Natural killer cell (primary cell): ENCODE measurements at places on chromosomes 11 and 22.

DNA sequence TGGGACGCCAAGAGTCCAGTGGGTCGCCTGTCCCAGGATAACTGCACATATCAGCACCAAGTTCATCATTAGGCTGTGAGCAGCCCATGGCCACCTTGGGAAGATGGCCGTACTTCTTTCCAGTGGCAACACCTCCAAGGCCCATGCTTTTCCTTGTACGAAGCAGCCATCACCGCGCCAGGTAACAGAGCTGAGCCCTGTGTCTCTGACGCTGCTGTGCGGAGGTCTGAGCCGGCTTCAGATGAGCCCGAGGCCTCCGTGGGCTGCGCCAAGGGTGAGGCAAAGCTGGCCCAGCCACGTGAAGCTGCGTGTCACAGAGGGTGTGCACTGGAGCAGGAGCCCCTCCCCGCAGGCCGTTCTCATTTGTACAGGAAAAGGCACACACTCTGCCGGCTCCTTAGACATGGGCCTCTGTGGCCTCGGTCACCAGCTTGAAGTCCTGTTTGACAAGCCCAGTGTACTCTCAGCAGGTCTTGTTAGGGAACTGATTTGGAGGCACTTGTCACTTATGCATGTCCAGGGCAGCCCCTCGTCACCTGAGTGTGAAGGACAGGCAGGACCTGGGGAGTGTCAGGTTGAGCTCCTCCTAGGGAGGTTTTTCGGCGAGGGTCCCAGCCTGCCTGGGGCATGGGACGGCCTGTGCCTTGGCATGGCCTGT, 401.5 kb downstream of the TBC1D22A start:
- H3K27me3 ChIP-seq = no peaks in the 10 kb centered on the region
- H3K4me1 ChIP-seq = no peaks in the 10 kb centered on the region
- H3K27ac ChIP-seq = no peak overlapping the region
- DNase-seq = no peak
- H3K36me3 ChIP-seq = peaks cover 3% of the 10 kb centered on the region
- H3K4me3 ChIP-seq = no peak overlapping the region

DNA sequence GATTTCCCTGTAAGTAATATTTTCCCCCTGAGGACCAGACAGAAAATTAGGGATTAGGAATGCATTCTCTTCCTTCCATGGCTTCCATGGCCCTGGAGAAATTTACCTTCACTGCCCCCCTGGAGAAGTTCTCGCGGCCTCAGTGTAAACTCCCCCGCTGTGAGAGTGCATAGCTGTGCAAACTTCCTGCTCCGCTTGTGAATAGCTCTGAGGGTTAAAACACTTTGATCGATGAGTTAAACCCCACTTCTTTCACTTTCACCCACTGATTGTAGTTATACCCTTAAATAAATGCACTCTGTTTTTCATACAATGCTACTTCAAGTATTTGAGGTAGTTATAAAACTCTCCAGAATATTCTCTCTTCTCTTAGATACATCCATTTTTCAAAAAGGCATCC, 190.8 kb downstream of the DSCAML1 start:
- DNase-seq = no peak
- H3K4me3 ChIP-seq = no peak overlapping the region
- H3K4me1 ChIP-seq = no peaks in the 10 kb centered on the region
- no peaks in the 10 kb centered on the region for H3K36me3 ChIP-seq
- no peak overlapping the region for H3K27ac ChIP-seq

DNA sequence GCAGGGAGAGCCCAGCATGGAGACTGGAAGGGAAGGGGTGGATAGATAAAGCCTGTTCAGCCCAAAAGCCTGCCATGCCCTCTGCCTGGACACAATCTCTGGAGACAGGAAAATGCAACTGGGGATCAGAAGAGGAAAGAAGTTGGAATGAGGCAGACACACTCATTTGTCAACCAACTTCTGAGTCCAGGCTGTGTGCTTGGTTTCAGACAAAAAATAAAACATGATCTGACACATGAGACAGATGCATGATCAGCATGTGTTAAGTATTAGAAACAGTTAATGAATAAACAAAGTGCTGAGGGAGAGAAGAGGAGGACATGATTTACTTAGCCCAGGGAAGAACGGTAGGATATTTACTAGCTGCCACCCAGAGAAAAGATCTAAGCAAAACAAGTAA, 839 bp downstream of the LRRN4CL start:
- H3K27ac ChIP-seq = no peak overlapping the region
- H3K4me1 ChIP-seq = no peaks in the 10 kb centered on the region
- H3K27me3 ChIP-seq = peaks cover 6% of the 10 kb centered on the region

- DNase-seq = no peak
- H3K4me1 ChIP-seq = no peaks in the 10 kb centered on the region
- H3K36me3 ChIP-seq = no peaks in the 10 kb centered on the region
- no peaks in the 10 kb centered on the region for H3K27me3 ChIP-seq
Measured at GRCh38 chr11:81496601-81497000, 1237.1 kb downstream of the FAM181B start.

- H3K4me1 ChIP-seq = no peaks in the 10 kb centered on the region
- no peaks in the 10 kb centered on the region for H3K36me3 ChIP-seq
- no peak overlapping the region for H3K4me3 ChIP-seq
- H3K27me3 ChIP-seq = no peaks in the 10 kb centered on the region
- H3K27ac ChIP-seq = no peak overlapping the region
Measured at GRCh38 chr11:69467196-69467595, 14.3 kb upstream of the LINC01488 start.

GRCh38 chr11:66189031-66189745, 79.3 kb upstream of the RAB1B start:
- no peak overlapping the region for H3K4me3 ChIP-seq
- no peak overlapping the region for H3K27ac ChIP-seq

DNA sequence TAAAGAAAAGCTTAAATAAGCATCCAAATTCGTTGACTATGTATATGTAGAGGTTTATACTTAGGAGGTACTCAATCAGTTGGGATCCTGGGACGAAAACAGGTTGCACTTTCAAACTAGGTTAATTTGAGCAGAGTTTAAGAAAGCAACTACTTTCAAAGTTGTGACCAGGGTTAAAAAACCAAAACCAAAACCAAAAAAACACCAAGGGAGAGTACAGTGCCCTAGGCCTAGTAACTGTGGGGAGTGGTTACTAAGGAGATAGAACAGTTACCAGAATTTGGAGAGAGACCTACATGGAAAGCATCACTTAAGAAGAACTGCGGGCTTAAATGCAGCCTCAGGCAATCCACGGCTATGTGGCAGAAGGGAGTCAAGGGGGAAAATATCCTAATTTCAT, 148.3 kb downstream of the JRKL start:
- DNase-seq = no peak
- H3K27ac ChIP-seq = no peak overlapping the region
- no peaks in the 10 kb centered on the region for H3K27me3 ChIP-seq
- H3K4me1 ChIP-seq = no peaks in the 10 kb centered on the region

- no peaks in the 10 kb centered on the region for H3K36me3 ChIP-seq
- no peaks in the 10 kb centered on the region for H3K4me1 ChIP-seq
- no peak overlapping the region for H3K4me3 ChIP-seq
- no peaks in the 10 kb centered on the region for H3K27me3 ChIP-seq
Measured at GRCh38 chr11:2036863-2037486, 39.3 kb upstream of the H19 start.

GRCh38 chr22:29641042-29641699, 37.7 kb downstream of the NF2 start:
- H3K4me1 ChIP-seq = peaks cover 17% of the 10 kb centered on the region
- no peaks in the 10 kb centered on the region for H3K27me3 ChIP-seq
- H3K27ac ChIP-seq = no peak overlapping the region
- DNase-seq = no peak
- peaks cover 11% of the 10 kb centered on the region for H3K36me3 ChIP-seq

GRCh38 chr11:123235117-123235655, 40.1 kb upstream of the CLMP start:
- peaks cover 12% of the 10 kb centered on the region for H3K4me1 ChIP-seq
- no peaks in the 10 kb centered on the region for H3K36me3 ChIP-seq
- H3K4me3 ChIP-seq = no peak overlapping the region
- H3K27ac ChIP-seq = no peak overlapping the region

DNA sequence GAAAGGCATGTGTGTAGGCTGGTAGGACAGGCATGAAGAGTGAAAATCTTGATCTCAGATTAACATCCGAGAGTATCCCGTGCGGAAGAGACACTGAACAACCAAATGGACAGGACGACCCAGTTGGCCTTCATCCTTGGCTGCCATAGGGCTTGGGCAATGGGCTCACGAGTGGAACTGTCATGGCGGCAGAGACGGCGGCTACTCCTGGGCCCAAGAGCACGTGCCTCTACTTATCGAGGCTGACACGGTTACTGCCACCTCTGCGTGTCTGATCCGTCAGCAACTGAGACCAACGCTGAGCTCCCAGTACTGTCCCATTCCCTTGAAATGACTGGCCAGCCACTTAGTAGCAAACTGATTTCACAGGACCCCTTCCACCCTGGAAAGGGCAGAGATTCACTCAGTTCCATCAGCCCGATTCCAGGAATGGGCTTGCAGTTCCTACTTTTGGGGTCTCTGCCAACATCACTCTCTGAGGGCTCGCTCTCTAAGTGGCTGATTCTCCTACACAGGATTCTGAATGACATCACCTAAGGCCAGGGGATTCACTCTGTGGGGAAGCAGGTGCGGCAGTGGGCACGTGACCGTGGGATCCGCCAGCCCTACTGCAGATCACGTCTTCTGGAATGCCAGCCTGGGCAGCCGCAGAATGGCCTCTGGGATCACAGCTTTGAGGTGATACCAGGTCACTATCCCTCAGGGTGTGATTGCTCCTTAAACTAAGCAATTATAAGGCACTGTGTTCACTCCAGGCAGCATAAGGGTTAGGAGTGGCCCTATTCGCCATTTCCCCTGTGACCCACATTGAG, 97.8 kb downstream of the RPS6KA4 start:
- no peak overlapping the region for H3K4me3 ChIP-seq
- DNase-seq = no peak
- no peaks in the 10 kb centered on the region for H3K27me3 ChIP-seq
- no peak overlapping the region for H3K27ac ChIP-seq

GRCh38 chr11:42170601-42171000, 711.1 kb upstream of the LRRC4C start:
- DNase-seq = no peak
- H3K36me3 ChIP-seq = no peaks in the 10 kb centered on the region

DNA sequence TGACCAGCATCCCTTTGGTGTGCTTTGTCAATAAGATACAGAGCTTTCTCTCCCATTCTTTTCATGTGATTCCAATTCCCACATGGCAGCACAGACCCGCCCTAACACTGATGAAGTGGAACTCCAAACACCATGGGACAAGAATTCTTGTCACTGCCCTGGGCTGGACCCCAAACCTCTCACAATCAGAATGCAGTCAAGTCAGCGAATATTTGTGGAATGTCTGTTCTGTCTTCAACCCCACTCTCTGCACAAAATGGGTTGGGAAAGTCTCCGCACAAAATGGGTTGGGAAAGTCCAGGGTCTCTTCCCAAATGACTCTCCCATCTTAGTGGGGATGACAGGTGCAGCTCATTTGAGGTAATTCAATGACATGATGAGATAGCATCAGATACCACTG, 138.9 kb upstream of the TEAD1 start:
- H3K27me3 ChIP-seq = no peaks in the 10 kb centered on the region
- H3K27ac ChIP-seq = no peak overlapping the region
- H3K36me3 ChIP-seq = no peaks in the 10 kb centered on the region
- no peak for DNase-seq

GRCh38 chr11:62909107-62909894, 11.9 kb downstream of the CHRM1 start:
- H3K27me3 ChIP-seq = no peaks in the 10 kb centered on the region
- H3K4me1 ChIP-seq = no peaks in the 10 kb centered on the region
- H3K4me3 ChIP-seq = no peak overlapping the region
- H3K36me3 ChIP-seq = no peaks in the 10 kb centered on the region

DNA sequence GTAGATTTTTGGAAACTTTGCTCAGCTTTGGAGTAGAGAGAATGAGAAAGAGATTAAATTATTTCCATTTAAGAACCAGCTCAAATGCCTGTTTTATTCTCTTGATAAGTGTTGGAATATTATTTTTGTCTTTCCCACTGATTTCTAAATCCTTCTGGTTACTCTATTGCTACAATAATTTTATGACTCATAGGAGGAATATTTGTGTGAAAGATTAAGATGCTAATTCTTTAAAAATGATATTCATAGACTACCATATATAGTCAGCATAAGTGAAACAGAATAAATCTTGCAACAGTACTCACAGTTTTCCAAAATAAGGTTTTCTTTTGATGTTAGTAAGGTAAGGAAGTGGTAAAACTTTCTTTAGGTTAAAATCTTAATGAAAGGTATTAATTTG, 60.9 kb downstream of the YAP1 start:
- no peak overlapping the region for H3K4me3 ChIP-seq
- no peaks in the 10 kb centered on the region for H3K4me1 ChIP-seq
- no peaks in the 10 kb centered on the region for H3K27me3 ChIP-seq
- H3K36me3 ChIP-seq = no peaks in the 10 kb centered on the region
- no peak overlapping the region for H3K27ac ChIP-seq

- H3K27me3 ChIP-seq = no peaks in the 10 kb centered on the region
- H3K4me1 ChIP-seq = no peaks in the 10 kb centered on the region
- no peak overlapping the region for H3K4me3 ChIP-seq
- H3K36me3 ChIP-seq = no peaks in the 10 kb centered on the region
- DNase-seq = no peak
Measured at GRCh38 chr11:96051820-96052219, 127.9 kb upstream of the MTMR2 start.

DNA sequence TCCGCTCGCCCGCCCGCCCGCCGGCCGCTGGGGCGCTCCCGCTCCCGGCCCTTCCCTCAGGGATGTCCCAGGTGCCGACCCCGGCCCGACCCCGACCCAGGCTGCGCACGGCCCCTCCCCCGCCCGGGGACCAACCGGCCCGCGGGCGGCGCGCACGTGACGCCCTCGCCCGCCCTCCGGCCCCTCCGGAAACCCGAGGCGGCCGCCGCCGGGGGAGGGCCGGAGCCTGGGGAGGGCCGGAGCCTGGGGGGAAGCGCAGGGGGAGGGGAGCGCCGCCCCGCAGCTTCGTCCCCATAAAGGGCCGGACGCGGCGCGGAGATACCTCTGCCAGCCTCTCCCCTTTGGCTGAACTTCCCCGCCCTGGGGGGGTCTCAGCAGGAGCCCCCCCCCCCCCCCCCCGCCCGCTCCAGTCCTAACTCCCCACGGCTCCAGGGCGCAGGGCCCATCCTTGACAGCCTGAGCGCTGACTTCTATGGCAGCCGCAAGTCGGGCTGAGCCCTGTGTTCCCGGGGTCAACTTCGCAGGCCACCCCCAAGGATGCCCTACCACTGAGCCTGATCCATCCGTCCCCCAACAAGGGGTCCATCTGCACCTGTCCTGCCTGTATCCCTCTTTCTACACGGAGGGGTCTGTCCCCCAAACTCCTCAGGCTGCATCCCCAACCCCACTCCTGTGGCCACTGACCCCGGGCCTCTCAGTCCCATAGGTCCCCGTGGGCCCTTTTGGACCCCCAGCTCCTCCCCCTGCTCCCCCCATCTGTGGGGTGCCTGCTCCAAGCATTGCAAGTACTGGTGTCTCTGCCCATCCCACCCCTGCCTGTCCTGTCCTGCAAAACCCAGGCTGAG, at the start of gene MAPK12:
Gene MAPK12 (minus strand): TSS at position 69 of the 845 bp plus-strand sequence. CDS start 174 bp downstream, outside the sequence.
- no peak for DNase-seq
- H3K36me3 ChIP-seq = no peaks in the 10 kb centered on the region
- H3K4me1 ChIP-seq = peaks cover 13% of the 10 kb centered on the region
- no peak within 1 kb of the TSS for H3K27ac ChIP-seq

- no peak overlapping the region for H3K27ac ChIP-seq
- no peak for DNase-seq
- H3K36me3 ChIP-seq = no peaks in the 10 kb centered on the region
- no peaks in the 10 kb centered on the region for H3K4me1 ChIP-seq
Measured at GRCh38 chr11:124612045-124612444, 817 bp downstream of the PANX3 start.

- DNase-seq = no peak
- H3K27ac ChIP-seq = no peak overlapping the region
- H3K36me3 ChIP-seq = no peaks in the 10 kb centered on the region
- peaks cover 46% of the 10 kb centered on the region for H3K4me1 ChIP-seq
Measured at GRCh38 chr22:30610299-30610698, 3.3 kb downstream of the TCN2 start.
